T-helper 17 cell (primary cell): ENCODE measurements at places on chromosomes 16 and 17. TPM values are rescaled to one million over a fixed set of nuclear protein-coding genes. Genes with fewer than 3 reads are reported as not detected.
A peak's percentile ranks its signal among the peaks of the same experiment; 100 is the strongest.

AOC2 gene
- total RNA-seq, result 2.6 TPM

ZNF688 gene
- 11.4 TPM for total RNA-seq

- H3K27ac ChIP-seq, result no peak overlapping the region
- H3K36me3 ChIP-seq, result peaks cover 4% of the 10 kb centered on the region
- H3K4me1 ChIP-seq, result peaks cover 16% of the 10 kb centered on the region
- peaks cover 83% of the 10 kb centered on the region for H3K27me3 ChIP-seq
- DNase-seq, result no peak
- H3K4me3 ChIP-seq, result peak overlapping the region; percentile 68
These were observed 377 bp downstream of the SLC13A5 start for GRCh38 chr17:6712854-6713129.

- peaks cover 4% of the 10 kb centered on the region for H3K36me3 ChIP-seq
- no peaks in the 10 kb centered on the region for H3K4me1 ChIP-seq
- DNase-seq, result no peak
These were observed 16.5 kb downstream of the CD300LB start for GRCh38 chr17:74514632-74515334.

DNA sequence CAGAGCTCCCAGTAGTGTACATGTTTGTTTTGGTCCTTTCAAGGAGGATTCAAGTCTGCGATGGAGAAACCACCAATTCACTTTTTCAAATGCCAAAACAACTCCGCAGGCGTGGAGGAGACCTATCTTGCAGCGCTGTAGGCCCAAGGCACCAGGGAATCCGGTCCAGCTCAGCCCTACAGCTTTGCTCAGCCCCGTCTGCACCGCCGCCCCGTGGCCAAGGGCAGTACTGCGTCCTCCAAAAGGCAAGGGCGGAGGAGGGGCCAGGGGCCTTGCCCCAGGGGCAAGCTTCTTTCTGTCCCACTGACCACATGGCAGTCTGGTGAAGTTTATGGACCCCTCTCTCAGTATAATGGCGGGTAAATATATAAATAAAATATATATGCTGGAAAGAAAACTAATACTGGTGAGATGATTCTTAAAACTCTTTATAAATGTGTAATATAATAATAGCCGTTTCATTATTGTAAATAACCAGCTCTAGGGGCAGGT, 709 bp upstream of the CD300LG start:
- no peaks in the 10 kb centered on the region for H3K4me1 ChIP-seq
- no peak overlapping the region for H3K27ac ChIP-seq
- no peaks in the 10 kb centered on the region for H3K36me3 ChIP-seq
- DNase-seq, result peak; percentile 79
